Right cardiac atrium (tissue), 5 donors: ENCODE measurements at places on chromosomes 11 and 22.

GRCh38 chr11:93526641-93527583 lies 16.3 kb downstream of the SMCO4 start:
- DNase-seq = no peak

DNA sequence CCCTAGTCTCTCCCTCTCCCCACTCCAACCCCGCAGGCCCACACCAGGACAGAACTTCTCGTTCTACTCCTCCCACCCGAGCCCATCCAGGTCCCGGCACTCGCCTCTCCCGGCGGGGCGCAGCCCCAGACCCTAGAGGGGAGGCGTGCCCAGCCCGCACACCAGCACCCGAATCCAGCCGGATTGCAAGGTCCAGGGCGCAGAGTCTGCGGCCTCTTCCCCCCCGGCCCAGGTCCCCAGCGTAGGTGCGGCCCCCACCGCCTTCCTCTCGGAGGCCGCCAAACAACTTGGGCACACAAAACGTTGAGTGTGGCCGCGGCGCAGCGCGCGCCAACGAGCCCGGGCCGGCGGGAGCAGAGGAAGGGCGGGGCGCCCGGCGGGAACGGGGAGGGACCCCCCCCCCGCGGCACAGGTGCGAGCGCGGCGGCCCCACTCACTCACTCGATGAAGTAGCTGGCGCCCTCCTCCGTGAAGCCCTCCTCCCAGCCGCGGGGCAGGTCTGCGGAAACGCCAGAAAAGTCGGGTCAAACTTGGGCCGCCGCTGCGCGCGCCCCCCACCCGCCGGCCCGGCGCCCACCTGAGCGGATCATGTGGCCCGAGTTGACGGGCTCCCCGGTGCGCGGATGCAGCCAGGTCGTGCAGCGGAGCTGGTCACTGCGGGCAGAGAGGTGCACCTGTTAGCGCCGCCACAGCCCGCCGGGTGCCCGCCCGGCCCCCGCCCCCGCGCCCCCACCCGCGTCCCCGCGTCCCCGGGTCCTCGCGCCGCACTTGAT lies 480 bp downstream of the PLEKHA7 start:
- peak; percentile 61 for DNase-seq

- DNase-seq = no peak
Measured at GRCh38 chr11:134026655-134027343, 42.1 kb upstream of the JAM3 start.

DNA sequence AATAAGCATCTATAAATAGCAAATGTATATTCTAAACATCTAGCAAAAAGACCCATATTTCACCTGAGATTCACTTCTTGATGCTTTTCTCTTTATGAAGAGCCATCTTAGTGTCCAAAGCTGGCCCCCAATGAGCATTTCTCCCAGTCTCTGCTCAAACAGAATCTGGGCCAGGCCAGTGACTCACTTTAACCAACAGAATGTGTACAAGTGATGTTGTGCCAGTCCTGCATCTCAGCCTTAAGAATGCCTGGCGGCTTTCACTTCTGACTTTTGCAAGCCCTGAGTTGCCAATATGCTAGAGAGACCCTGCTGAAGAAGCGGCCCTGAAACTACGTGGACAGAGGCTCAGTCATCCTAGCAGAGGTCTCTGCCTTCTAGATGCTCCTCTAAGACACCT lies 6.9 kb upstream of the COPB1 start:
- no peak for DNase-seq

DNA sequence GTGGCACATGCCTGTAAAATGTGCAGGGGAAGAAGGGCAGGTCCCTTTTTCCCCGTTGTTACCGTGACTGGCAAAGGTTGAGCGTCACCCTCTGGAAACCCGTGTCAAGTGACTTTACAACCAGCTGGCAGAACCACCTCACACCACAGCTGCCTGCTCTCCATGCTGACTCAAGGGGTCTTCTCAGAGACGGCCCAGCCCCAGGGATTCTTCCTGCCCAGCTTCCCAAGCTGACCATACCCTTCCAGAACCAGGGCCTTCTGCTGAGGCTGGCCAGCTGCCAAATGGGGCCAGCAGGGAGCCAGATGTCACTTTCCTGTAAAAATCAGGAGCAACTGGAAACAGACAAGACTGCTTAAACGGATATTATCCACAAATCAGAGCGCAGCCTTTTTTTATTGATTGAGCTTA lies 6.3 kb downstream of the PC start:
- no peak for DNase-seq

- peak; percentile 88 for DNase-seq
Measured at GRCh38 chr22:17121233-17122195, at the start of gene TMEM121B. TMEM121B (minus strand) TSS chr22:17121360; CDS start chr22:17121127, 233 bp downstream.

- no peak for DNase-seq
Measured at GRCh38 chr11:116773203-116774097, 663 bp upstream of the BUD13 start.

DNA sequence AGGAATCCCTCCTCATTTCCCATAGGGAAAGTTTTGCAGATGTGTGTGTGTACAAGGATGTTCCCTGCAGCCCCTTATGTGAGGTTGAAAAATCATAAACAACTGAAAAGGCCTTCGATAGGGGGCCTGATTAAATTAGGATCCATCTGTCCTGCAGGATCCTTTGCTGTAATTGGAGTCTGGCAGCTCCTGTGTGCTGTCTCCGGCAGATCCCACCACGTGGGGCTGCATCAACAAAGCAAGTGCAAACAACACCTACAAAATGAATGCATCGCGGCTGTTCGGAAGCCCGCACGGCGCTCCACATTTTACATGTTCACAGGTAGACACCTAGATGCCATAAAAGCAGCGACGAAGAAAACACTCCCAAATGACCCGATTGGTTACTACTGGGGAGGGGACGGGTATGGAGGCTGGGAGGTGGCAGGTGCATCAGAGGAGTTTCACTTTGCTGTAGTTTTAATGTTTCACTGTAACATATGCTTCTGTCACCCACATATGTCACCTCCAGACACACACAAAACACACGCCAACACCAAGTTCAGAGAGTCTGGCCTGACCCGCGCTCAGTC lies 52.2 kb downstream of the NFAM1 start:
- no peak for DNase-seq

DNA sequence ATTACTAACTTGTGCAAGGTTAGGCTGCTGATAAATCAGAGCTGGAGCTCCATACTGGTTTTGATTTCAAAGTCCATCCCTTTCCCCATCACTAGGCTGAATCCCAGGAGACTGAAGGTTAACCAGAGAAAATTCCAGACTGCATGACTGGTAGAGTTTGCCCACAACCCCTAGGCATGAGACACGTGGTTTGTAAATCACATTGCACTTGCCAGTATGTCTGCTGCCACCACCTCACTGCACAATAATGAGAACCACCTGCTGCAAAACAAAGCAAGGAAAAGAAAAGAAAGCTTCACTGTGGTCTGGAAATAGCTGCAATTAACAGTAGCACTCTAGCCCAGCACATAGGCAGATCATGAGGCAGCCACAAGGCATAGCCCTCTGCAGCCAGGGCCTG lies 67.6 kb upstream of the NTM start:
- DNase-seq = no peak

GRCh38 chr22:45155050-45155840 lies 8.5 kb upstream of the NUP50 start:
- no peak for DNase-seq

DNA sequence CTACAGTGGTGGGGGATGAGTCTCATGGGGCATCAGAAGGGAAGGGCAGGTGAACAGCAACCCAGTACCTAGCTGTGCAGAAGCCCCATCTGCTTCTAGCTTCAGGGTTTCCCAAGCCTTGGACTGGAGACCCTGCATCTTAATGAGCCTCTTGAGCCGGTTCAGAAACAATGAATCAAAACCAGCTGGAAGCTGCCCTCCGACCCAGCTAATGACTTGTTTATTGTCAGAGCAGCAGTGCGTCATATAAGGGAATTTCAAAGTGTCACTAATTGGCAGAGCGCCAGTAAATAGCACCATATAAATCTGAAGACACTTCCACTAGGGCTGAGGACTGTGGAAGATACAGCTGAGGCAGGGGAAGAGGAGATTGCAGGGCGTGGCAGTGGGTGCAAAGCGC lies 57.5 kb downstream of the RPUSD4 start:
- DNase-seq = no peak

GRCh38 chr11:13868710-13869397 lies 93.7 kb upstream of the SPON1 start:
- DNase-seq = no peak

DNA sequence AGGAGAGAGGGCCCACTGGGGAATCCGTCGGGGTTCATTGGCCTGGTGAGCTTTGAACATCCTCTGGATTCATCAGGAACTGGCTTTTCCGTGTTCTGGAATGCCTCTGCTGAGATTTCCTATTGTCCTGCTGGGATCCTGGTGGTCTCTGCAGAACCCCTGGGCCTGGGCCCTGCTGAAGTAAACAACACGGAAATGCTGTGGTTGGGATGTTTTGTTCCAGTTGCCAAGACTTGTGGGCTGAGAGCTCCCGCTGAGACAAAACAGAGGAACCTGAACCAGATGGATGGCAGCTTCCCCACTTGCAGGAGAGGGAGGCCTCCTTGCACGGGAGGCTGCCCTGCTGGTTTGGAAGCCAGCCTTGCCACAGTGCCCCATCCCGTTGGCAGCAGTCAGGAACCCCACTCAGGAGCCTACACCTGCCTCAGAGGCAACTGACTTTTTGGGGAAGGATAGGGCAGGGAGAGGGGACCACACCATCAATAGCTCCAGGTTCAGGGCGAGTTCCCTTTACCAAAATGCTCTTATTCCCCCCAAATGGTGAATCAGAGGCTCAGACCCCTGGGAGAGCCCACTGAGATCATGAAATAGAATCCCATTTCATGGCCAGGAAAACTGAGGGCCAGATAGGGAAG lies 60.7 kb downstream of the LRRC32 start:
- DNase-seq = no peak

GRCh38 chr22:33737662-33738061 lies 182.6 kb downstream of the LARGE1 start:
- no peak for DNase-seq

GRCh38 chr11:130208241-130209127 lies 48.9 kb downstream of the ST14 start:
- DNase-seq = no peak

- no peak for DNase-seq
Measured at GRCh38 chr11:12127206-12127898, 17.0 kb downstream of the MICAL2 start.

- no peak for DNase-seq
Measured at GRCh38 chr11:90323289-90323688, 100.4 kb upstream of the CHORDC1 start.

GRCh38 chr11:69232821-69233743 lies 60.9 kb upstream of the MYEOV start:
- DNase-seq = no peak

DNA sequence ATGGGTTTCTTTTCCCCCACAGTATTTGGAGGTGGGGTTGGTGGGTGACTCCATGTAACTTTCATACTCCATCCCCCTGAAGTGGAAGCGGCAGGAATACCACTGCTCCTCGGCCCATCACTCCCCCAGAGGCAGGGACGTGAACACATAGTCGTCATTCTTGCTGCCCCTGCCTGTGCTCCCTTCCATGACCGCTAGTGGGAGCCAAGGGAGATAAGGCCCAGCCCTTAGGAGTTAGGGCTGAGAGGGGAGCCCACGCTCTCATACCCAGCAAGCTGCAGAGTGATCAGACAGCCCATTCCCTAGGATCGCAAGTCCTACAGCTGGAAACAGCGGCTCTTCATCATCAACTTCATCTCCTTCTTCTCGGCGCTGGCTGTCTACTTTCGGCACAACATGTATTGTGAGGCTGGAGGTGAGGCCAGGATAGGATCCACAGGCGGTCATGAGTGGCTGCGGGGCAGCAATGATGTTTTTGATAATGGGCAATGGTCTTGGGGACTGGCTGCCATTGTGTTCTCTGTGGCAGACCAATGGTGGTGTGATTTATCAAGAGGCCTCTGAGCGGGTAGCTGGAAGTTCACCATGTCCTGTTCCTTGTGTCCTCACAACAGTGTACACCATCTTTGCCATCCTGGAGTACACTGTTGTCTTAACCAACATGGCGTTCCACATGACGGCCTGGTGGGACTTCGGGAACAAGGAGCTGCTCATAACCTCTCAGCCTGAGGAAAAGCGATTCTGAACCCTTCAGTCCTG lies 15.9 kb downstream of the RHOG start:
- peak; percentile 59 for DNase-seq

DNA sequence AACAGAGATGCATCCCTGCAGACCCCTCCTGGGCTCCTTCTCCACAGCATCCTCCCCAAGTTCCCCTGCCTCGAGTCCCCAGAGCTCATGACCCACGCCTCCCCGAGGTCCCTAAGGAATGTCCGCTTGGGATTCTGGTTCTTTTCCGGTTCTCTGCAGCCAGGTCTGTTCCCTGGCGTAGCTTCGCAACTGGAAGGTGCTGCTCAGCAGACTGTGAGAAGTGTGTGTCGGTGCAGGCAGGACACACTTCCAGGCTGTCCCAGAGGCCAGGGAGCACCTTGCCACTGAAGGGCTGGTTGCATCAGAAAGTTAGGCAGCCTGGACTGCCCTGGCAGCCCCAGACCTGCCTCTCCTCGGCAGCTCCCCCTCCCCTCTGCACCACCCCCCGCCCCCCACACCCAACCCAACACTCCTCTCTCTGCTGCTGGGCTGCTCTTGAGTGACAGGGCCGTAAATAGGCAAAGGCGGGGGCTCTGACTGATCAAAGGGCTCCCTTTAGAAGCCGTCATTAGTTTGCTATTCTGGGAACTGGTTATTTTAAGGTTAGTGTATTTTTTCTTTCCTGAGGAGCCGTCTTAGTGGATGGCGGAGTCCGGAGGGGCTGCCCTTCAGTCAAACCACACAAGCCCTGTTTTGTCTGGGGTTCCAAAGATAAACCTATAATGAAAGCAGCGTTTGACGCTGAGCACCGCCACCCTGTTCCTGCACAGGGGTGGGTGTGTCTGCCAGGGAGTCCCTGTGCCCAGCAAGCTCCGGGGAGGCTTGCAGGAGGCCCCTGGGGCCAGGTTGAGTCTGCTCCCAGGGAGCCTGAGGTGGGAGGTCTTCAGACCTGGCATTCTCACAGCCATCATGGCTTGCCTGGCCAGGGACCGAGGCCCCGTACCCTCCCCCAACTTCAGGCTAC lies 88.6 kb upstream of the KCNQ1OT1 start:
- DNase-seq = peak; percentile 12
